ENCODE measurements at places on chromosomes 12 and 14. TPM values are rescaled to one million over a fixed set of nuclear protein-coding genes. Genes with fewer than 3 reads are reported as not detected.

The CEBPE gene
- total RNA-seq: 0.27 TPM

The CMAS gene
- total RNA-seq: 35.6 TPM

The DDX55 gene
- total RNA-seq: 51.7 TPM

The KLHDC1 gene
- 0.98 TPM for total RNA-seq

The KCNK13 gene
- total RNA-seq: not detected

The USP44 gene
- total RNA-seq: 15.2 TPM

The MYF5 gene
- not detected for total RNA-seq

The ANO2 gene
- not detected for total RNA-seq

The HCAR2 gene
- total RNA-seq: not detected

The ZDHHC22 gene
- not detected for total RNA-seq

The RSRC2 gene
- 108 TPM for total RNA-seq

The PAX9 gene
- total RNA-seq: not detected

The CFL2 gene
- 5.2 TPM for total RNA-seq

The OR10G3 gene
- not detected for total RNA-seq

The ANKS1B gene
- total RNA-seq: not detected

The KLHL33 gene
- total RNA-seq: 0.59 TPM

The VRTN gene
- total RNA-seq: not detected

The PRPH gene
- total RNA-seq: not detected

The SLC7A7 gene
- 0.45 TPM for total RNA-seq

The SDSL gene
- not detected for total RNA-seq

The CD4 gene
- total RNA-seq: 14.1 TPM

The RPL10L gene
- not detected for total RNA-seq

The TSPAN9 gene
- total RNA-seq: 0.07 TPM

The PLCZ1 gene
- total RNA-seq: not detected

The CIT gene
- total RNA-seq: 48.4 TPM

The MUCL1 gene
- total RNA-seq: not detected

All from activated CD8-positive, alpha-beta T cell treated with anti-CD3 and anti-CD28 coated beads for 36 hours (primary cell).